ENCODE measurements at places on chromosomes 6 and 20.
A peak's percentile ranks its signal among the peaks of the same experiment; 100 is the strongest.

GRCh38 chr20:62926229-62927127 lies at the start of gene DIDO1:
Gene DIDO1, minus strand, starts transcription at chr20:62926505.
- DNase-seq = peak; percentile 80

DNA sequence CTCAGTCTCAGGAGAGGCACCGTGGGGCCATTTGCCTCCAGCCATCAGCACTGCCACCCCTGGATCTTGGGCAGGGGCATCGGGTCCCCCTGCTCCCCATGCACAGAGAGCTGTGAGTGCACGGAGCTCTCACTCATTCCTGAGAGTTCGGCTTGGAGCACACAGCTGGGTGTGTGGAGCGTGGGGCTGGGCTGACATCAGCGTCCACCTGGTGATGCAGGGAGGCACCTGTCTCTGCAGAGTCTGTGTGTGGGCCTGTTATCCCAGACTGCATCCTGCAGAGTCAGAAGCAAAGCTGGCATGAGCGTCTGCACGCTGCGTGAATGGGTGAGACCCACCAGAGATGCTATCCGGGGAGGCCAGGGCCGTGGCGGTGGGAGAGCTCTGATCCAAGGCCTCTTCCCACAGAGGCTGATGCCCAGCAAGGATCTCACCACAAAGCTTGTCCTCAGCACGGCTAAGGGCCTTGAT lies 248.8 kb upstream of the AFDN start:
- DNase-seq = no peak

- DNase-seq = no peak
Observed at GRCh38 chr20:48349656-48350055, 478.1 kb downstream of the PREX1 start.

DNA sequence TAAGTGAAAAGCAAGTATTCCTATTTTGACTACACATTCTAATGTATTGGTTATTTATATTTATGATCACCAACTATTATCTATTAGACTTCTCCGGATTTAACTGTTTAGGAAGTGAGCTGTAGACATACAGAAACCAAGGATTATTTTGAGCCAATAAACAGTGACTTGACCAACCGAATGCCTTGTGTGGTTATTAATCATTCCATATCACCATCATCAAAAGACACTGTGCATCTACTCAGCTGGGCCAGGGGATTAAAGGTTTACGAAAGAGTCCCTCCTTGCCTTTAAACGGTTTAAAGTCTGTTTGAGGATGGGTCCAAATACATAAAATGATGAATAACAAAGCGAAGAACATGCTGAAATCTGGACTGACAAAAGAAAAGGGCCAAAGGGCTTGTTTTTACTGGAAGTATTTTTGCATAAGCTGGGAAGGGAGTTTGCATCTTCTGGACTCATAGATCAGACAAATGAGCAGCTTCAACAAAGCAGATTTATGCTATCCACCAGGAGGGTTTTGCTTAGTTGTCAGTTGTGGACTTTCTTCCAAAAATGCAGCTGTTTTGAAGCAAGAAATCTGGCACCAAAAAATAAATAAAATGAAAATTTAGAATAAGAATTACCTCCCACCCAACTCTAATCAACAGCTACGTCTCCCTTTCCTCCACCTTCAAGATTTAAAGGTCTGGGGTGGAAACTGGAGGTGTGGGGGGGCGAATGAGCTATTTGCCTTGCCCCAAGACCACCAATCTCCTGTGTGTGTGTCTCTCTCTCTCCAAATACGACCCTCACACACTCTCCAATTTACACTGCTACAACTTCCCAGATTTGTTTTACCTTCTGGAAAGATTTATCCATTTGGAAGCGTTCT lies 33.6 kb upstream of the ID4 start:
- DNase-seq = no peak

DNA sequence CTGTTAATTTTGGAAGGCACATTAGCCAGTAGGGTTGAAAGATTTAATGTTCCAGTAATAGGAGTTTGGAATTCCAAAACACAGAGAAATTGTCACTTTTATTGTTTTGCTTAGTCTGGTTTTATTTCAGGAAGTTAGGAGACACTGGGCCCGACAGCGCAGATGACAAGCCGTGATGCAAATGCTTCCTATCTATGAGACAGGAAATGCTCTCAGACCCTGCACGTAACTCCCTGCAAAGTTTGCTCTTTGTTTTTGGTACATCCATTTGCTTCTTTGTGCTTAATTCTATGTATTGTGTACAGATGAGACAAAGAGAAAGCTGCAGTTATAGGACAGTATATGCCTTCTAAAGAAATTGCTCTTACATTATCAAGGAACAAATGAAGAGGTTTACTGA lies 201.6 kb upstream of the SGK1 start:
- no peak for DNase-seq

All from AG10803 (cell line).